T-helper 2 cell (primary cell): ENCODE measurements at places on chromosomes 5 and 9.

DNA sequence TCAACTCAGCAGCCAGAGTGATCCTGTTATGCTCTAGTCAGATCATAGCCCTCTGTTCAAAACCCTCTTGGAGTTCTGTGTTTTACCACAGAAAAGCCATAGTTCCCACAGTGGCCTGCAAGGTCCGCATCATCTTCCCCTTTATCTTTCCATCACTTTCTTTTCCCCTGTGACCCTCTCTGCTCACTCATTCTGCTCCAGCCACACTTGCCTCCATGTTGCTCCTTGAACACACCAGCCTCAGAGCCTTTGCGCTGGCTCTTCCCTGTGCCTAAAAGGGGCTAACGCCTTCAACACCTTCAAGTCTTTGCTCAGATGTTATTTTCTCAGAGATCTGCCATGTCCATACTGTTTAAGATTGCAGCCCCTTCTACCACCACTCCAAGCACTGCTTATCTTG is 26.3 kb downstream of the CSF2 start:
- DNase-seq: no peak

- DNase-seq: no peak
These were observed 11.9 kb upstream of the SRFBP1 start for GRCh38 chr5:121949885-121950284.

DNA sequence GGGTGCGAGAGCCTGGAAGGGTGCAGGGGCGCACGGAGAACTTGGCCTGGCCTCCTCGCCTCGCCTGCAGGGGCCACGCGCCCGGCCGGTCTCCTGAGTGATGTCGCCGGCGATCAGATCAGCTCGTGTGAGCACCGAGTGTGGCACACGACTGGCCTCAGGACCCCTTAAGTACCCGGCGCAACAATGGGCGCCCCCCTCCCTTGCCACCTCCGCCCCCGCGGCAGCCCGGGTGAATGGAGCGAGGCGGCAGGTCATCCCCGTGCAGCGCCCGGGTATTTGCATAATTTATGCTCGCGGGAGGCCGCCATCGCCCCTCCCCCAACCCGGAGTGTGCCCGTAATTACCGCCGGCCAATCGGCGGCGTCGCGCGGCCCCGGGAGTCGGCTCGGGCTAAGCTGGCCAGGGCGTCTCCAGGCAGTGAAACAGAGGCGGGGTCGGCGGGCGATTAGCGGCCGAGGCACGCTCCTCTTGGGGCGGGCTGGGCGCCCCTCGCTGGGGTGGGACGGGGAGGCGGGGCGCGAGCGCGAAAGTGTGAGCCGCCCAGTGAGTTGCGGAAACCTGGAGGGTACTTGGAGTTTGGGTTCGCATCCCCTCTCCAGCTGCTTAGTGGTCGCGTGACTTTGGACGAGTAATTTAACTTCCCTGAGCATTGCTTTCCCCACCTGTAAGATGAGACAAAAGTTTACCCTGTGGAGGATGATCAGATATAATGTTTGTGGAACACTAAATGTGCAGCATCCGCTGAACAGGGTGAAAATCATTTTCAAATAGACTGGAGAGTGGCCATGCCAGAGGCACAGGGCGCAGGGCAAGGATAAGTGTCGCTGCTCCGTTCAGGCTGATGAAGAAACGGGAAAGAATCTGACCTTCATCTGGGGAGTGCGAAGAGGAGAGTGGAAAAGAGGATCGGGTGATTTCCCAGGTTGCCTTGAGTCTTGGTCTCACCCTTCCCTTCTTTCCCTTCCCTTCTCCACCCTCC is at the start of gene NEUROG1:
NEUROG1 (minus strand) TSS at position 145 of the 982 bp plus-strand sequence. CDS start 274 bp downstream, outside the sequence.
- no peak for DNase-seq

GRCh38 chr9:17491780-17492179 is 87.1 kb upstream of the SH3GL2 start:
- no peak for DNase-seq

GRCh38 chr5:125865166-125865815 is 557.9 kb upstream of the GRAMD2B start:
- DNase-seq: no peak

GRCh38 chr5:113237893-113238292 is 196.9 kb downstream of the TSSK1B start:
- no peak for DNase-seq

DNA sequence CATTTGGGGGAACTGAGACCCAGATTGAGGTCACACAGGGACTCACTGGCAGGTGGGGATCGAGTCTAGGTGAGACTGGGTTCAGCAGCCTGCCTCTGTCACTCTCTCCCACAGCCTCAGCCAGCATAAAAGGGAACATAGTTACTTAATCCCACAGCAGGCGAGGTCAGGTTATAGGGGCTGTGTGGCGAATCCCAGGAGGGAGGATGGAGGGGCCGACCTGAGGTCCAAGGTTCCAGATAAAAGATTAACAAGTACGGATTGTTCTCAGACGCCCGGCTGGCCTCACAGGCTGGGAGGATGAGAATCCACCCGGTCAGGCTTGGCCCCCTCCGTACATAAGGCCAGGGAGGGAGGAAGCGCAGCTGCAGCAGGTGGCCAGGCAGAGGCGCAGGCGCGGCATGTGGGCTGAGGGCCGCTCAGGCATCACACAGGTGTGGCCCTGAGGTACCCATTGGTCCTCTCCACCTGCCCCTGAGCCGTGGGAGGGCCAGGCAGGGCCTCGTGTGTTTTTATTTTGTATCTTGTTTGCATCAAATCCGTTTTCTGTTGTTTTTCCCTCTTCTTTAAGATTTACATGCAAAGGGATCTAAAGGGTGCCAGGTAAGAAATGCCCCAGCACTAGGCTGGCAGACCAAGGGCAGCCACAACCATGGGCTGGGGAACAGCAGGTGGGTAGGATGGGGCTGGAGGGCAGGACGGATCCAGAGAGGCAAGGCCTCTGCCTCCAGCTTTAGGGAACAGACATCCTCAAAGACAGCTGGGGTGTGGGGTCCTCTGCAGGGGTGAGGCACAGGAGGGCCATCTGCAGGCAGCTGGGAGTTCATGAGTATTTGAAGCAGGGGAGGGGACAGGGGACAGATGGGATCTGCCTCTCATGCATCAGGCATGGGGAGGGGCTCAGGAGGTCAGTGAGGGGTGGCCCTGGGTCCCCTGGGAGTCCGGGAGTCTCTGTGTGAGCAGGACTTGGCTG is 3.6 kb downstream of the SUSD3 start:
- no peak for DNase-seq

- no peak for DNase-seq
These were observed at the start of gene KCNN2 for GRCh38 chr5:114361724-114362196. Gene KCNN2, plus strand, starts transcription at chr5:114362070. Its CDS starts 70 bp downstream, at chr5:114362140.

DNA sequence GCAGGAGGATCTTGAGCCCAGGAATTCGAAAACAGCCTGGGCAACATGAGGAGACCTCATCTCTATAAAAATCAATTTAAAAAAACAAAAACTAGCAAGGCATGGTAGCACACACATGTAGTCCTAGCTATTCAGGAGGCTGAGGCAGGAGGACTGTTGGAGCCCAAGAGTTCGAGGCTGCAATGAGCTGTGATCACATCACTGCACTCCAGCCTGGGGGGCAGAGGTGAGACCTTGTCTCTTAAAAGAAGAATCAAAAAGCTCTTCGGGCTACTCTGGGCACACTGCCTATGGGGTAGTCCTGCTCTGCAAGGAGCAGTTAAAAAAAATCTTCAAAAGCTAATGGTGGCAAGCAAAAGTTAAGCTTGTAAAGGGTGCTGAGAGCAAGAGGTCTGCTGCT is 23.5 kb downstream of the SKP1 start:
- no peak for DNase-seq
